AG09319 (cell line): ENCODE measurements at places on chromosomes 1 and 21.

- no peak for DNase-seq
These were observed 35.9 kb downstream of the VPS26C start for GRCh38 chr21:37231249-37231645.

DNA sequence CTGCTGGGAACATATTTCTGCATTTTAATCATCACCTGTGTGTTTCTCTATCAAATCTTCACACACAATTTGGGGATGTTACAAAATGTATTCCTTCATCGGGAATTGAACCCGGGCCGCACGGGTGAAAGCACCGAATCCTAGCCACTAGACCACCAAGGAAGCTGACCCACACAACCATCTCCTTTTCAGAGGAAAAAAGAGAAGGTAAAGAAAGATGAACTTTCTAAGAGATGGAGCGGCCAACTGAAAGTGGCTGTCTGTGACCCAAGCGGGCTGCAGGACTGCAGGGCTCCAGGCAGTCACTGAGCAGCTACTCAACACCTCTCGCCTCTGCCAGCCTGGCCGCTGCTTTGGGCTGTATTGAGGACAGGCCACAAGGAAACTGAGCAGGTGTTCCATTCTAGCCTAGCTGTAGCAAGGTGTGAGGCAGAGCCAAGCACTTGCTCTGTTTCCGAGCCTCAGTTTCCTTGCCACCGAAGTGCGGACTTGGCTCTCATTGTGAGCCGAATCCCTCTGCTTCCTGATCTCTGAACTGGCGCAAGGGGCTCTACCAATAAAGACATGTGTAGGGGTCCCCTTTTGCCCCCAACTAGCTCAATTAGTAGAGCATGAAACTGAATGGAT is 156.9 kb upstream of the NBPF11 start:
- DNase-seq = no peak

DNA sequence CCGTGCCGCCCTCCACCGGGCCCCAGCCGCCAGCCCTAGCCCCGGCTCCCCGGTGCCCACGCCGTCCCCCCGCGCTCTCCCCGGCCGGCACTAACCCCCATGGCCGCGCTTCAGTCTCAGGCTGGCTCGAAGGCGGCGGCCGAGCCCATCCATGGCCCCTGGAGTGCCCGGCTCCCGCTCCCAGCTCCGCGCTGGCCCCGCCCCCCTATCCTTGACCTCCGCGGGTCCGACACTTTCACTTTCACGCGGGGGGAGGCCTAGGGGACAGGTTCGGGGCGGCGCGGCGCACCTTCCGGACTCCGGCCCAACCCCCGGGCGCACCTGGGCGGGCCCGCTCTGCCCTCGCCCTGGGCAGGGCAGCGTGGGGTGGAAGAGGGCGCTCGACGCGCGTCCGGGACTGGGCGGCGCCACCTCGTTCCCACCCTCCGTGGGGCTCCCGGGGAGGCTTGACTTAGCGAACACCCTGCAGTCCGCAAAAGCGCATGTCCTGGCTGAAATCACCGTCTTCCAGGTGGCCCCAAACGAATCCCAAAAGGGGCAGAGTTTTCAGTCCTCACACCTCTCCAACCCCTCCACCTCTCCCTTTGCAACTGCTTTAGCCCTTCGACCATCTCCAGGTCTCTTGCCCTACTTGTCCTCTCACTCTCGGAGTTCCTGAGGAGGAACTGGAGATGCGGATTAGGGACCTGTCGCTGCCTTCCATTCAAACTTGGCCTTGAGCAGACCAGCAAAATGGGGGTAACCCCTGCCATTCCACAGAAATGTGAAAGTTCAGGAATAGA is 3.9 kb upstream of the DENND2D start:
- no peak for DNase-seq

GRCh38 chr1:39395357-39395831 is 96.0 kb upstream of the BMP8A start:
- peak; percentile 31 for DNase-seq

DNA sequence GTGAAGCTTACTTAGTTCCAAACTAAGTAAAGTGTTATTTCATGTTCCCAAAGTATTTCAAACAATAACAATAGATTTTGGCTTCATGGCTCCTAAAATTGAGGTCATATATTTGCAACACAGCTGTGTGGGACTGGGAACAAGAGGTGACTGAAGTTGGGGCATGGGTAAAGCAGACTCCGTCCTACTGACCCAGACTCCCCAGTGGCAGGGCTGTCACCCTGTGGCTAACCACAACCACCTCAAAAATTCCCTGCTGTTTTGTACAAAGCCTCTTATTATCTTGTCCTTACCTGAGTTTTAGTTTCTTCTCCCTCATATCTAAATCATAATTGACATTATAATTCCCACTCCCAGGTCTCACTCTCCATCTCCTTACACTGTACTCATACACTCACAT is 117.6 kb downstream of the PTGER3 start:
- no peak for DNase-seq

DNA sequence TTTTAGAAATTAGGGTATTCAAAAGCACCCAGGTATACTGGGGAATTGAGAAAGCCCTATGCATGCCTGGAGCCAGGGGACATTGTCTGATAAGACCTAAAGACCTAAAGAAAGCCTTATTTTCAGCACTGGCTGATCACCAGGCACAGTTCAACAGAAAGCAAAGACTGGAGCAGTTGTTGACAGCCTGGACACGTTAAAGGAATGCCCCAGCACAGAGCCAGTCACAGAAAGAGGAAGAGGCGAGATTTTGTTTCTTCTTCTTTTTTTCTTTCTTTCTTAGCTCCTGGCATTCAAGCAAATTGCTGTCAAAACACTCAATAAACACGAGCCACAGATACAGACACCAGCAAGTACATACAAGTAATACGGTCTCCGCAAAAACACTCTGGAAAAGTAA is 40.4 kb downstream of the RNF187 start:
- DNase-seq = no peak

- no peak for DNase-seq
These were observed 11.7 kb downstream of the AVPR1B start for GRCh38 chr1:206105464-206105995.

- no peak for DNase-seq
These were observed 179.4 kb downstream of the TGFB2 start for GRCh38 chr1:218524526-218524925.

- DNase-seq = no peak
These were observed 109.1 kb upstream of the USH2A start for GRCh38 chr1:216532251-216532798.

- DNase-seq = no peak
These were observed 2.6 kb upstream of the CREG1 start for GRCh38 chr1:167555971-167556714.

GRCh38 chr1:38009088-38009840 is 3.3 kb upstream of the UTP11 start:
- DNase-seq = no peak

DNA sequence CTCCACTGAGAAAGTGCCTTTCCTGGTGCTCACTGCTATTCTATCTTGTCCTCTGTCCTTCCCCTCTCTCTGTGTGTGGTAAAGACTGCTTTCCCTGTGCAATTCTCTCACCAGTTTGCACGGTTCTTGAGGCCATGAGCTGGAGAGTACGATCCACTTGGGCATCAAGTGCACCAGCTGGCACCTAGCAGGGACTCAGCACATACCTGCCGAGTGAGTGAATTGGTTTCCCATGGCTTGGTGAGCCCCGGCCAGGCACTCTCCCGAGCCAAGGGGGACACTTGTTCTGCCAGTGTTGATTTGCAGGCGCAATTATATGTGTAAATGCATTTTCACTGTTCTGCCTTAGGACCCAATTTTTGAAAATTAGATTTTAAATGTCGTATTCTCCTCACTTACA is 313.5 kb downstream of the DISC1 start:
- DNase-seq = no peak

GRCh38 chr1:111878091-111878490 is 111.4 kb downstream of the KCND3 start:
- DNase-seq = no peak

GRCh38 chr21:25635310-25635709 is 3.7 kb upstream of the JAM2 start:
- no peak for DNase-seq

- no peak for DNase-seq
These were observed 4.2 kb downstream of the MYOG start for GRCh38 chr1:203081465-203082230.

DNA sequence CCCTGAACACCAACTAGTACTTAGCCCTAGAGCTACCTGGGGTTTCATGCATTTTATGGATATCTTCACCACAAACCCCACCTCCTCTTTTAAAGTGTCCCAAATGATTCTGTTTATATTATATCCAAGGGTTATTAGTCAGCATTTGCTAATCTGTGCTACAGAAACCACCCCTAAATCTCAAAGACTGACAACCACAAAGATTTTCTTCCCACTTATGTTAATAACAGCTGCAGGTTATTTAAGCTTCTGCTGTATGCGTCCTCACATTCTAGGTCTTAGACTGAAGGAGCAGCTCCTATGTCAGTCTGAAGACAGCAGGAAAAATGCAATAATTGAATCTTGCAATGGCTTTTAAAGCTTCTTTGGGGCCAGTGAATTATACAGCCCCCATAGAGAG is 11.2 kb upstream of the PHC2 start:
- no peak for DNase-seq

- peak; percentile 19 for DNase-seq
These were observed 32.3 kb downstream of the CCDC185 start for GRCh38 chr1:223425550-223425949.

DNA sequence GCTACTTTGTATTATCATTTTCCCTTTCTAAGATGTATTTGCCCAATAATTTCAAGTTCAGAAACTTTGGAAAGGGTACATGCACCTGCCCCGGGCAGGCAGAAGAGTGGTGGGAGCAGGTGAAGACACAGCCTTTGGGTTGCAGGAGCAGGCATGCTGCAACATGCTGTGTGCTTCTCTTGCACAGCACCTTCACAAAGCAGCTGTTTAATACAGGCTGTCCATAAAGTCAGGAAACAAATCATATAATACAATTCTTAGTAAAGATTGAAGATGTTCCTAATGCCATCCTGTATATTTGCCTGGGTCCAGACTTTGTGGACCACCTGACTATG is 182.9 kb downstream of the ZNF281 start:
- no peak for DNase-seq

GRCh38 chr1:206859082-206859521 is 6.3 kb upstream of the IL20 start:
- no peak for DNase-seq

DNA sequence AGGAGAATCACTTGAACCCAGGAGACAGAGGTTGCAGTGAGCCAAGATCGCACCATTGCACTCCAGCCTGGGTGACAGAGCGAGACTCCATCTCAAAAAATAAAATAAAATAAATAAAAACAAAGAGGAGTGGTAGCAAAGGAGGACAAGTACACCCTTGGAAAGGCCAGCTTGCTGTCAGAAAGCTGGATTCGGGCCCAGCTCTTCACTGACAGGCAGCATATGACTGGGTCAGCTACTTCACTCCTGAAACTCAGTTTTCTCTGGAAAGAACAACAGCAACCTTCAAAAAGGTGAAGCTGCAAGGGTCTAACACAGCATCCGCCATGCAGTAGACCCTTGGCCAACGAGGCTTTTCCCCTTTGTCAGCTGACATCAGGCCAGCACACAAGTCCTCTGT is 156.0 kb upstream of the TIAM1 start:
- DNase-seq = no peak

DNA sequence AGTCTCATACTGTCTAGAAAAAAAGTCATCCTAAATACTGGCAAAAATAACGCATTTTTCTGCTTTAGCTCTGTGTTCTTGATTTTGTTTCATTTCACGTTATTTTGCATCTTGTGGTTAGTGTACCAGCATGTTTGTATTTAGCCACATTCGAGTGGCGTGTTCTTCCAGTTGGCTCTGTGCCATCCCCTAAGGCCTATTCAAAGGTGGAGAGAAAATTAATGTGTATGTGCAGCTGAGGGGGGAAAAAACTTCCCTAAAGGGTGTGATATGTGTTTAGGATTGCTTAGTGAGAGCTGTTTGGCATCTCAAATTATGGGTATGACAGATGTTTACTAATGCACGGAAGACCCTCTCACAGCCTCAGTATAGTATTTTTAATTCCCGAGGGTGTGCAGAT is 12.1 kb downstream of the DNAJC16 start:
- no peak for DNase-seq
